GM23338 (cell line): ENCODE measurements at places on chromosomes 12 and 14.
A peak's percentile ranks its signal among the peaks of the same experiment; 100 is the strongest.

GRCh38 chr12:31523306-31523705 is 67.6 kb downstream of the DENND5B start:
- no peak for DNase-seq

GRCh38 chr12:107369006-107369405 is 275.7 kb upstream of the CRY1 start:
- DNase-seq = no peak

DNA sequence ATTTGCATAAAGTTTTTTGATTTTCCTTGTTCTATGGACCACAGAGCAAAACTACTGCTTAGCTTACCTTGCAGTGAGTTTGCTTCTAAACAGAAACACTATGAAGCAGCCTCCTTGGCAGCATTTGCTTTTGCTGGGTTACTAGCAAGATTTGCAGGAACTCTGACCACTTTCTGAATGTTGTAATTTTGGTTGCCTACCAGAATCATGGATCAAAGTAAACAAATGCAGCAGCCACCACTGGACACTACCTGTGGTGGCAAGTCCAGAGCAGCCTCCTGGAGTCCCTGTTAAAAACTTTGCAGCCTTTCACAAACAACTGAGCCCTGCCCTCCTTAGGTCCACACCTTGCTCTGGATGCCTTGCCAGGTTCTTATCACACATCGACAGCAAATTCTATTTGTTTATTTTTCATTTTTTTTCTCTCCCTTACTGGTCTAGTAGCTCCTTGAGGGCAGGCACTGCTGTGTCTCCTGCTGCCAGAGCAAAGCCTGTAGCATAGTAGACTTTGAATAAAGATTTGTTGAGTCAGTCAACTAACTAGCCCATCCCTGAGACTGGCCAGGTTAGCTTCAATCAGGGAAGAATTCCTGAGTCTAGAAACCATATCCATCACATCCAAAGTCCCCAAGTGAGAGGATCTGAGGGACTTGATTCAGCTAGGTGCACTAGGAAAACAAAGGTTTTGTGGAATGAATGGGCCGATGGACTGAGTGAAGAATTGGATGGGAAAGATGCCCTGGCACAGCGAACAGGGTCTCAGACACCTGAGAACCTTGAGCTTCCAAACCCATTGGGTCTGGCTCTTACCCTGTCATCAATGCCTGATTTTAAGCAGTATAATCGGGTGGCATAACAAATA is 5.7 kb downstream of the TTC6 start:
- DNase-seq = no peak

- peak; percentile 28 for DNase-seq
These were observed 63.7 kb downstream of the TRAF3 start for GRCh38 chr14:102840771-102841528.

- no peak for DNase-seq
These were observed 366.7 kb downstream of the DUSP6 start for GRCh38 chr12:88985631-88986030.

GRCh38 chr12:110599334-110599733 is 14.6 kb upstream of the TCTN1 start:
- DNase-seq = no peak

GRCh38 chr12:15115434-15115833 is 105.8 kb downstream of the RERG start:
- DNase-seq = no peak

- no peak for DNase-seq
These were observed 113.6 kb downstream of the ALX1 start for GRCh38 chr12:85393606-85394005.

DNA sequence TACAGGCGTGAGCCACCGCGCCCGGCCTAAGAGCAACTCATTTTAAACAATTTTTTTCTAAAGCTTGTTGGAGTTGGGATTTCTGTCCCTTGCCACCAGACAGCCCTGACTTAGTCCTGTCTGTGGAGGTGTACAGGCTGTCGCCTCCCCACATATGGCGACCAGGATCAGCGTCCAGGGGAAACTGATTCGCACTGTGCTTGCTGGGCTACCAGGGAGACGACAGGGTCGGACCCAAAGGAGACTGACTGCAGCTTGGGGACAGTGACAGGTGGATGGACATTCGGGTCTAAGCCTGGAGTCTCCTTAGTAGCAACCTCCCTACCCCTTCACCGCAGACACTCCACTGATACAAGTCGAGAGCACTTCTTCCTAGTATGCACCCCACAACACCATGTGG is 40.3 kb downstream of the TRAFD1 start:
- DNase-seq = no peak

DNA sequence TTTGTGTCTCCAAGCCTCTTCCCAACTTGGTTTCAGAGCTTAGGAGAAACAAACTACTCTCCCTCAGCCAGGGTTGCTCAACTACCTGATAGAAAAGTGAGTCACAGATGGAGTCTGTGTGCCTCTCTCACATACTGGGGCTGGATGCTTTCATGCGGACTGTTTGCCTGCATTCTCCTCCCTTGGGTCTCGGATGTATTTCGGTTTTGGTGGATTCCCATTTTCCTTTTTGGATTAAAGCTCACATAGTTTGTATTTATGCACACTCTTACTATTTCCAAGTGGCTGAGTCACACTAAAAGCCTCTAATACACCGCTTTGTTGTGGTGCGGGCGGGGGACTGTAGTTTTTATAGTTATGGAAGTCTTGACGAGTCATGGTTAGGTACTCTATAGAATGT is 505.4 kb downstream of the LRFN5 start:
- no peak for DNase-seq

- DNase-seq = no peak
These were observed 139.9 kb upstream of the NCOR2 start for GRCh38 chr12:124707316-124707715.

DNA sequence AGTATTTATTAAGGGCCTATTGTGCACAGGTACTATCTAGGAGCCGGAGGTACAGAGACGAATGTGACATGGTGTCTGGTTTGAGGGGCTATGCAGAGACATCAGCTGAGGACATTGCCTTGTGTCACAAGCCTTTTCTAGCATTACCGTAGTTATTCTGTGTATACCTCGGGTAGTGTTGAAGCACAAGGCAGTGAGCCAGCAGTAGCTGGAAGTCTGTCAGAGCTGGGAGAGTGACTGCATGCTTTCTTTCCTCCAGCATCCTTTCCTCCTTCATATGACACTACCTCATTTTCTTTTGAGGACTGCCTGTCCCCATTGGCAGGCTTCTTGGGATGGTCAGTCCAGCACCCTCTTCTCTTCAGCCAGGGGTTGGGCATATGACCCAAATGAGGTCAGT is 77.0 kb downstream of the POLR3B start:
- DNase-seq = no peak

DNA sequence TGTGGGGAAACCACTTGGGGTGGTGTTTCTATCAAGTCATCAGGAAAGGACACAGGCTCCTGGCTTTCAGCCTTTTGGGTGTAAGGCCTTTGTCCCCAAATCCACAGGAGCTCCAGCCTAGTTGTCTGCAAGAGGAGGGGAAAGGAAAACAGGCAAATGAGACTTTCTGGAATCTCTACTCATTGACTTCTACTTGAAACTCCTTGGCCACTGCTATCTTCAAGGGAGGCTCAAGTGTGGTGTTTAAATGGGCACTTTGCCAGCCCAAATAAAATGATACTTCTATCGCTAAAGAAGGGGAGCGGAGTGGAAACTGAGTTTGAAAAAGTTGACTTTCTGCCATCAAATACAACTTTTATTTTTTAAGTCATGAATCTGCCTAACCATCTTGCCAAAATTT is 445.9 kb upstream of the RGS6 start:
- DNase-seq = no peak

DNA sequence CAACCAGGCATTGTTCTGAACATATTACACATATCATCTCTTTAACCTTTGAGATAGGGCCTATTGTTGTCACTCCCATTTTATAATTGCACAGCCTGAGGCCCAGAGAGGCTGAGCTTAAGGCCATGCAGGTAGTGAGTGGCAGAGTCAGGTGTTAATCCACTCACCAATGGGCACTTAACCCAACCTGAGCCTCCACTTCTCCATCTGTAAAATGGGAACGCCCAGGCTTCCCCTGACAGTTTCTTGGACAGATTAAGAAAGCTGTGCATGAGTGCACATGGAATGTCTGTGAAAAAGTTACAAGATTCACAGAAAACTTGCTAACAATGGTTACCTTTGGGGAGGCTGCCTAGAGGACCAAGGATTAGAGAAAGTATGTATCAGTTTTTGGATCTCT is 32.9 kb downstream of the ESRRB start:
- no peak for DNase-seq

DNA sequence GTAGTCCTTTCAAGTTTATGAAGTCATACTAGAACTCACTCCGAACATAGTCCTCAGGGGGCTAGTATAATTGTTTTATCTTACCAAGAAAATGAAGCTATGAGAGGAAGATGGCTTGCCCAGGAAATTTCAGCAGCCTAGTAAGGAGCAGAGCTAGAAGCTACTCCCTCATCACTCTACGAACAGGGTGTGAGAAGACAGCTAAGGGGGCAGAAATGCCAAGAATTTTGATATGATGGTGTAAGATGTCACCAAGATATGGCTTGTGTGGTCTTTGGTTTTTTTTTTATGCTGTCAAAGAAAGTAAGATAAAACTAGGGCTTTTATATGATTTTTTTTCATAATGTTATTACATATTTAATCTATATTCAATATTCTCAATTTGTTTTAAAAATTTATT is 47.6 kb downstream of the PRICKLE1 start:
- DNase-seq = no peak

DNA sequence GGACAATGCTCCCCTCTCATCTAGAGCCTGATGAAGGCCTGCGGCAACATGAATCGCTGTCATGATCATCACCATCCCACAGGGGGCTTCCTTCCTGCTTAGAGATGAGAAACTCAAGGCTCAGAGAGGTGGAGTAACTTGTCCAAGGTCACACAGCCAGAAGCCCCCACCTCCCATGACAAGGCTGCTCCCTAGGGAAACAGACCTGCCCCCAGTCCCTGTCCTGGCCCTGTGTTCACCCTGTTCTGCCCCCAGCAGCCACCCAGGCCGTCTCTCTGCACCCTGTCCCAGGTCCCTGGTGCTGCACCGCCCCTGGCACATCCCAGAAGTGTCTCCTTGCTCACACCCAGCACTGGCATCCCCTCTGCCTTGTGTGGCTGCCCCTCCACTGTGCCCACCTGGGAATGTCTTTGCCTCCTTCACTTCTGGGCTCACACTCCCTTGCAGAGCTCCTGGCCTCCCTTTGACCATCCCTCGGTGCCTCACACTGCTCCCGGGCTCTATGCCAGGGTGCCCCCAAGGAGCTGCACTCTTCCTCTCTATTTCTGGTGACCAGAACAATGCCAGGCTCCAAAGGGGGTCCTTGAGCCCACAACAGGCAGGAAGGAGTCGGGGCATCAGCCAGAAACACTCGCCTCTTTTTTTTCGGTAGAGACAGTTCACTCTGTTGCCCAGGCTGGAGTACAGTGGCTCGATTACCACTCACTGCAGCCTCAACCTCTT is 70.5 kb downstream of the BCL11B start:
- peak; percentile 70 for DNase-seq

GRCh38 chr12:75635606-75636444 is 124.4 kb upstream of the KRR1 start:
- DNase-seq = no peak

- peak; percentile 75 for DNase-seq
These were observed 292.9 kb downstream of the BMP4 start for GRCh38 chr14:53663709-53664108.

DNA sequence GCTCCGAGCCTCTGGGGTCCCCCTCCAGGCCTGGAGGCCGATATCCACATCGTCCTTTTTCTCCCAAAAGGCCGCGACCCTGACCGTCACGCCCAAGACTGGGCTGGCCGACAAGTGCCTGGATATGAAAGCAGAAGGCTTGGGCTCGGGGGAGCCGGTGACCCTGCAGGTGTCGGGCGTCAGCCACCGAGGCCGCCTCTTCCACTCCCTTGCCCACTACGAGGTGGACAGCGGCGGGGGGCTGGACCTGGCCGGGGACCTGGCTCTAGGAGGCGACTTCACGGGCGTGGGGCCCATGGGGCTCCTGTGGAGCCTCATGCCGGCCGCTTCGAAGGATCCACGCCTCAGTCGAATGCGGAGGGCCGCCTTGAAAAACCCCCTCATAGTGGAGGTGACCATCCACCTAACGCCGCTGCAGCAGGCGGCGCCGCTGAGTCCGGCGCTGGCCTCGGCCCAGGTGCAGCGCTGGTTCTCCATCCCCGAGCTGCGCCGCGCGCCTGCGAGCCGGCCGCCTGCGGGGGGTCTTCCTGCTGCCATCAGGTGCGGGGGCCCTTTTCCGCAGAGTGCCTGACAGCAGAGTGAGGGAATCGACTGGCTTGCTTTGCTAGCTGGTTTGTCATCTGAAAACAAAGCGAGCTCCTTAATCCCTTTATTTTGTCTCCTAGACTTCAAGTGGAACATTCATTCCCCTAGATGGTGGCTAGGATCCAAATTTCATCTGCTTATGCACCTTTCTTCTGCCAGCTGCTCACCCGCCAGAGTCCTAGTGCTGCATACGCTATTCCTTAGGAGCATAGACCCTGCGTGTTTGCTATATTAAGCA is 10.6 kb upstream of the DNAL1 start:
- peak; percentile 94 for DNase-seq

DNA sequence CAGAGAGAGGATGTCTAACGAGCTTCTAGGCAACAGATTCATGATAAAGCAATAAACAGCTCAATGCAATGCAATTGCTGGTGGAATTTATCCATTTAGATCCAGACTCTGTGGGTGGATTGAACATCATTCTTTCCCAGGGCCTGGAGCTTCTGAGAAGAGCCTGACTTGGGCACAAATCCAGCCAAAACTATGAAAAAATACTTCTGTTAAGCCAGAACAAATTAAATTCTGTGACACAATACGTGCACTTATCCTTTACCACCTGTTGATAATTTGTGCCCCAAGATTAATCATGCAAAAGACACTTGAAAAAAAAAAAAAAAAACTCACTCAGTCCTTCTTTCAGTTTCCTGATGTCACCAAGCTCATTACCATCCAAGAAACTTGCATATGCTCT is 446.0 kb upstream of the DCN start:
- DNase-seq = no peak

GRCh38 chr12:50679612-50680011 is 84.3 kb upstream of the ATF1 start:
- DNase-seq = no peak

GRCh38 chr12:54173906-54174471 is 14.8 kb downstream of the SMUG1 start:
- no peak for DNase-seq

DNA sequence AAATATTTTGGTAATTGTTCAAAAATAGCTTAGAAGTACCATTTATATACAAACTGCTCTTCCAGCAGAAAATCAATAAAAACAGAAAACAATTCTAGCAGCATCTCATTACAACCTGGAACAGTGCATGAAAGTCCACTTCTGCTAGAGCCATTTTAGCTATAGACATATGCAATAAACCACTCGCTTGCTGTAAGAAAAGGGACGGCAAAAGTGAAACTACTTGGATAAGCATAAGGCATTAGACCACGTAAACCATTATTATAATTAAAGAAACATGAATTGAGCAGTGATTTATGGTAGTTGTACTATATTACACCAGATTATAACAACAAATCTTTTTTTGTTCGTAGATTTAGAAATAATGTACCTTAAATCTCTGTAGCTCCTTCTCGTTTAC is 48.7 kb downstream of the LRIG3 start:
- no peak for DNase-seq

GRCh38 chr12:118813778-118814357 is 167.5 kb upstream of the SRRM4 start:
- DNase-seq = peak; percentile 29
